ENCODE measurements at places on chromosomes 11 and 22.

GRCh38 chr11:47403571-47403970 is 4.8 kb upstream of the SLC39A13 start:
- no peak for DNase-seq

GRCh38 chr11:8962841-8963240 is 1.4 kb downstream of the TMEM9B start:
- no peak for DNase-seq

DNA sequence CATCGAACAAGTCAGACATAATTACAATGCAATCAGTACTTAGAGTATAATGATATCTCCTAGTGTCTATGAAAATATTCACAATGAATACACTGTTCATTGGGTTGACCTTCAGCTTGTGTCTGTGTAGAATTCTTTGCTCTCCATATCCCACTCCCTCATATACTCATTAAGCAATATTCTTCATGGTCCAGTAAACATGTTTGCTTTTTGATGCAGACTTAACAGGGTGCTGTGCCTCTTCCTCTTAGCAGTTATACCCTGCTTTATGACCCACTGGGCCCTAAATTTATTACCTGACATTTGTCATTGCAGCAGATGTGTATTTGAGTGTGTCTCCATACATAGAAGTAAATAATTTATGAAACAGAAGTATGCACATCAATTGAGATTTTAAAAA is 352.5 kb upstream of the CCDC179 start:
- DNase-seq, result no peak

DNA sequence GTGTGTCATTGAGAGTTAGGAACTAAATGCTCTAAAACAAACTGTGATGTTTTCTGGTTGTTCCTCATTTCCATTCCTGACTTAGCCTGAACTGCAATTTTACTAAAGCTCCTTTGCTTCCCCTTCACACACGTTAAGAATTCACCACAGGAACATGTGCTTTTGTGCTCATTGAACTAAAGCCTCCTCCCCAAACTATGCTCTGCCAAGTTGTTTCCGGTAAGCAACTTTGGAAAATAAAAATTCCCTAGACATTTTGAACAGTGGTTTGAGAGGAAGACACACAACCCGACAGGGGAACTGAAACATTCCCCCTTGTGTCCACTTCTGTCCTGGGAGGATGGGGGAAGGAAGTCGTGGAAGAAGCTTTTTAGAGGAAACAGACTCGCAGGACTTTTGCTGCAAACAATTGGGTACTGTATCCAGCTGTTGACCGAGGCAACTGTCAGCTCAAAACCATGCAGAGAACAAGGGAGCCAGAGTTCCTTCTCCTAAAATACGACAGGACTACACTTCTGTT is 66.9 kb downstream of the GAB2 start:
- DNase-seq, result no peak

GRCh38 chr11:85694385-85694980 is 8.5 kb upstream of the CCDC89 start:
- no peak for DNase-seq

- no peak for DNase-seq
Observed at GRCh38 chr11:132992838-132993631, 539.3 kb downstream of the OPCML start.

GRCh38 chr22:17783312-17783711 is 9.0 kb upstream of the BID start:
- DNase-seq, result no peak

DNA sequence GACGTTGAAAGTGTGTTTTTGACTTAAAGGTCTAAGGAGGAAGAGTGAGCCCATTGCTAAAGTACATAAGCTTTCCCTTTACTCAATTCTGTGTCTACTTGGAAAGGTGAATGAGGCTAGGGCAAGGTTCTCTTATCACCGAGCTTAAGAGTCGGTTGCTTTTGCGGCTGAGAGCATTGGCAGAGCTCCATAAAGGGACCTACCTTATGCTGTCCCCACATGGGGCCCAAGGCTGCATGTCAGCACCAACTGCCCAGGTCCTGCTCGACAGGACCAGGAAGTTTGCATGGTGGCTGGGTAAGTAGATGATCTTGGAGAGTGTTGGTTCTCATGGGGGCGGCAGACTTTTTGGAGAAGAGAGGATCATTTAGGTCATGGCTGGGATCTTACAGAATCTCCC is 91.2 kb downstream of the ZBTB16 start:
- DNase-seq, result no peak

DNA sequence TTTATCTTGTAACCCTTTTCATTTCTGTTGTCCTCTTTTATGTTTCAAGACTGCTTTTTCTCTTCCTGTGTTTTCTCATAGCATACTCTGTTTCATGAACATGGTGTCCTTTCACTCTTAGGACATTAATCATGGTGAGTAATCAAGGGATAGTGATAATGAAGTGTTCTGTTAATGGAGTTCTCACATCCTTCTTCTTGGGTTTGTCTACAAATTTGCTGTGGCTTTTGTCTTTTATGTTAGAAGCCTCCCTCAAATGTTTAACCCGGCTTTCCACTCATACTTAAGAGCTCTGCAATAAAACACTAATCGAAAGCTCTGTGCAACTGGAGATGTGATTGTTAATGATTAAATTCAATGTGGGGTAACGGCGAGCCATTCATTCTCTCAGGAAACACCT is 593.6 kb downstream of the NELL1 start:
- DNase-seq, result no peak

DNA sequence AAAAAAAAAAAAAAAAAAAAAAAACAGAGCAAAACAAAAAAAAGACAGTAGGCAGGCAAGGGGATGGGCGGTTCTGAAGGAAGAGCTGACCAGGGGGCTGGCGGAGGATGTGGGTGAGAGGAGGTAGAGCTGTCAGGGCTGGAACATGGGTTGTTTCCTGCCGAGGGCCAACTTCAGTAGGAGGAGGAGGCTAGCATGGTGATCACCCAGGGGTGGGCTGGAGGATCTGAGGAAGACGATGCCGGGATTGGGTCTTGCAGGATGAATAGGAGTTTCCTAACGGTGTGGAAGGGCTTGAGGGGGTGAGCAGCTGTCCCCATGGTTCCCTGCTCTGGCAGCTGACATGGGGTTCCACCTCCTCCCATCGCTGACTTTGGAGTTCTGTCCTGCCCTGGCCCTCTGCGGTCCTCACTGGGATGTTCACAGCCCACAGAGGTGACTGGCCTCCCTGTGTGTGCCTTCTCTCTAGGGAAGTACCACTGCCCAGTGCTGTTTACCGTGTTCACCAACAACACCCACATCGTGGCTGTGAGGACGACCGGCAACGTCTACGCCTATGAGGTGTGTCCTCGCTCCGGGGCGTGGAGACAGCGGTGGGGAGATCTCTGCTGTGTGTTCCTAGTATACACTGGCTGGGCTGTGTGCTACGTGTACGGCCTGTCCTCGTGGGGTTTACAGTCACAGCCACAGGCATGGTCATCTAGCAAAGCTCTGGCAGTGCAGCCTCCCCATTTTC is 15.2 kb downstream of the PPIL2 start:
- DNase-seq, result no peak

Measured in activated gamma-delta T cell treated with Interleukin-2 at 50 U/mL for 16 hours (primary cell).